ENCODE measurements at places on chromosomes 5 and 9.

- no peak for DNase-seq
Observed at GRCh38 chr9:106728860-106729259, 134.1 kb upstream of the ZNF462 start.

- no peak for DNase-seq
Observed at GRCh38 chr9:33750307-33750838, 45.0 kb upstream of the PRSS3 start.

- no peak for DNase-seq
Observed at GRCh38 chr5:68554571-68555279, 339.2 kb downstream of the PIK3R1 start.

DNA sequence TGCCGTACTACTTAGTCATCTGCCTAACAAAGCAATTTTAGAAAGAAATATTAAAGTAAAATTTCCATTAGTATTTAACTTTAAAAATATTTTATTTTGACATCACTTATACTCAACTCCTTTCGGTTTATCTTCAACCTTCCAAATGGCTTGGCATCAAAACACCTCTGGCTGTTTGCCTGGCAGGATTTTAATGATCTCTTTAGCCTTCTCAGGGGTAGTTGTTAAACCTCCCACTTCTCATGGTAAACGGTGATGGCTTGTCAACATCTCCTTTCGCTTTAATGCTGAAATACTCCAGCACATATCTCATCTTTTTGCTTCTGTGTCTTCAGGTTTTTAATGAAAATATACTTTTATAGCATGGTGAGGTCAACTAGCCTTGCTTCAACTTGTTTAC lies 747.1 kb downstream of the CETN3 start:
- DNase-seq, result no peak

DNA sequence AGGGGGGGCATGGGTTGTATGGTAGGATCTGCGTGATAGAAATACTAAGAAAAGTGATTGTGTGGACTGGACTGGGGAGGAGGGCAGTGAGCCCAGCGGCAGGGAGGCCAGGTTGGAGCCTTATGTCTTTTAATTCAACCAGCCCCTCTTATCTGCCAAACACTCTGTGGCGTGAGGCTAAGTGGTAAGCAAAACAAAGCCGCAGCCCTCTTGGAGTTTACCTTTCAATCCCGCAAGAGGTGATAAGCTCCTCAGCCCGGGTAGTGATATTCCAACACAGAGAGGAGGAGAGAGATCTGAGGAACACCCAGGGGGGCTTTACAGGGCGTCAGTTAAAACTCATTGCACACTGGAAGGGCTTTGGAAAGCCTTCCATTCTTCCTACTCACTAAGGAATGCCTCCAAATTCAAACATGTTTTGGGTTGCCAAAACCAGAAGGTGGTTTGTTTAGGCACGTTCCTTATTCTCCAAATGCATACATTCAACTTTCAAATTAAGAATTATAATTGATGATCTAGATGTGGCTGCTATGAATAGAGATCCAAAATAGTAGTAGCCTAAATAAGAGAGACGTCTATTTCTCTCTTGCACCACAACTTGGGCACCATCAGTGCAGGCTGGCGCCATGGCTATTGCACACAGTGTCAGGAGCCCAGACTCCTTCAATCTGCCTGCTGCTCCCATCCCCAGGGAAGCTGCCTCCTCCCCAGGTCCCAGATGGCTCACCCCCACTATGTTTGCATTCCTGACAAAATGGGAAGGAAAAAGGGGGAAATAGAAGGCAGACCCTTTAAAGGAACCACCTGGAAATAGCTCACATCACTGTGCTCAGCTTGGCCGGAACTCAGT lies 75.1 kb upstream of the FSTL4 start:
- no peak for DNase-seq

DNA sequence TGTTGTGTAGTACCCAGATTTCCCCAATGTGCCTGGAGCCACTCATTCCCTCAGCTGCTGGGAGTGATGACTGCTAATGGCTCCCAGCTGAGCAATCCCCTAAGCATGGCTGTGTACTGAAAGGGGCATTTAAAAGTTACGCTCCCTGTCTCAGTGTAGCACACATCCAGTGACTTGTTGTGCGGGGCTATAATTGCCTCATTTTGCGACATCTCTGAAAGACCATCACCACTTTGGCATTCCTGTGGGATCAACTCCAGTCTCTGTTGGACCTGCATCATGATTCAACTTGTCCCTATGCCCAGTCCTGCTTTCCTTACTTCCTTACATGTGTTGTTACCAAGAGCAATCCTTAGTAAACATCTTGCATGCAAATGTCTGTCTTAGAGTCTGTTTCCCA lies 201.2 kb upstream of the MPDZ start:
- DNase-seq, result no peak

DNA sequence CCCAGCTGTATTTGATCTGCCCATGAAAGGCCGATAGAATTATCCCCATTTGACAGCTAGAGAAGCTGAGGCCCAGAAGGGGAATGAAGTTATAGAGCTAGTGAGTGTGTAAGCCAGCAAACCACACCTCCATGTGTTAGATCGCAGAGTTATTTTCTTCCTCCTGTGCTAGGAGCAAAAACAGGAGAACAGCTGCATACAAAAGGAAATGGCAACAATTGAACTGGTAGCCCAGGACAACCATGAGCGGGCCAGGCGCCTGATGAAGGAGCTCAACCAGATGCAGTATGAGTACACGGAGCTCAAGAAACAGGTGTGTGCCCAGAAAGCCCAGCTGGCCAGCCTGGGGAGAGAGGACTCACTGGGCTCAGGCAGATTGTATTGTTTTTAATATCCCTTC lies 30.4 kb downstream of the RAB14 start:
- no peak for DNase-seq

DNA sequence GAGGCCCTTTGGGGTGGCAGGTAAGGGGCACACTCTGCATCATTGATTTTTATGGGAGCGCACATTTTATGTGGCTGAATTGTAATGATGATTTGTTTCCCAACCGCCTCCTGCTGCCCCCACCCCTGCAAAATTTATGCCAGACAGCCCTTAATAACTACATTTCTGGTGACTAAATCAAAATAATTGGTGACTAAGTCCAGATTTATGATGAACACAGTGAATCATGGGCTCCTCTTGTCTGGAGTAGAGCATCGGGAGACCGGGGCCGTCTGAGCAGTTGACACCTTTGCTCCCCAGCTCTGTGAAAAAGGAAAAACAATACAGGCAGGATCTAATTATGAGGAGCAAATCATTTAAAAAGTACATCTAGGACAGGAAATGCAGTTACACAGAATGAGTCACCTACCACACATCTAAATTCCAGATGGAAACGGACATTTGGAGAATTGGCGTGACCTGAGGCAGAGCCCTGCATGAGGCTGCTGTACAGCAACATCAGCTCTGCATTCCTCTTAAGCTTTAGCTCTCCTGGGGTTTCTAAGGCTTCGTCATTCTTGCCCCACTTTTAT lies 58.9 kb downstream of the DOCK2 start:
- no peak for DNase-seq

GRCh38 chr5:1800472-1801221 lies 560 bp upstream of the NDUFS6 start:
- no peak for DNase-seq

DNA sequence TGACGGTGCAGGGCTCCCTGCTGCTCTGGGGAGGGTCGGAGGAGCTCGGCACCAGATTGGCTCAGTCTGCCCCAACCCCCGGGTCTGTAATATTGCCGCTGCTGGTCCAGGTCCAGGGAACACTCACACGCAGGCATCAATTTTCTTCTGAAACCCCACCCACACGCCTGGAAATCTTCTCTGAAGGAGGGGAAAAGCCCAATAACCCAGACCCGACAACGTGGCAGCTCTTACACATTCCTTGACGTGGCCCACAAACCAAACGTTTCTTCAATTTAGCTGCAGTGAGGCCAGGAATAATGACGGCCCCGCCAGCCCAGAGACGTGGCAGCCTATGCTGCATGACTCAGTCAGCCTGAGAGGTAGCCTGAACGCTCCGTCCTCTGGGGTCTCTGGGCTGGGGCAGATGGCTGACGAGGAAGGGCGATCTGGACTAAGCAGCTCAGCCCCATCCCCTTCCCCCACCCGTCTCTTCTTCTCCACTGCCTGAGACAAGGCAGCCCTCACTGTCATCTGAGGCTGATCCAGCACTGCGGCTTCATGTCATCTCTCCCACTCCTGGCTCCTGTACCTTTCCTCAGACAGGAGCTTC lies 9.9 kb upstream of the SPARC start:
- DNase-seq, result no peak

GRCh38 chr5:40046792-40047191 lies 622.0 kb upstream of the DAB2 start:
- no peak for DNase-seq

- no peak for DNase-seq
Observed at GRCh38 chr9:134490446-134490845, 151.2 kb upstream of the COL5A1 start.

DNA sequence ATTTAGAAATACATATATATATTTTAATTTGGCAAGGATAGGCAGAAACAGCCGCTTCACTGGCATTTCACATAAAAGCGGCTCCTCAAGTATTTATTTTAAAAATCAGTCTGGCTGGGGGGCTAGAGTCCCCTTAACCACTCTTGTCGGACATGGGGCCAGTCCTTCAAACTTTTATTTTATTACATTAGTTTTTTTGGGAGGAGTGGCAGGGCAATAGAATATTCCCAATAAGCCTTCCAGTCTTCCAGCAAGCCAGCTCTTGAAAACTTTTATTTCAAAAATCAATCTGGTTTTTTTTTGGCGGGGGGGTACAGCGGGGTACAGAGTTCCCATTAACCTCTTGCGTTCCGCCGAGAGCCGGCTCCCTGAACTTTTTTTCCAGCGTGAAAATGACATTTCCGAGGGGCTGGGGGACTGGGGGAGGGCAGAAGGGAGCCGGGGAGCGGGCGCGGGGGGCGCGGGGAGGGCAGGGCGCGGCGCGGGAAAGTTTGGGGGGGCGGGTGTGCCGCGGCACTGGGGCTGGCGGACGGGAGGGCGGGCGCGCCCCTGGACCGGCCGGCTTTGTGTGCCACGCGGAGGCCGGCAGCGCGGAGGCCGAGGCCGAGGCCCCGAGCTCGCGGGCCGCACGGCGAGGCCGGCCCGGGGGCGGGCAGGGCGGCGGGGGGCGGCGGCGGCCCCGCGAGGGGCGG lies 504 bp upstream of the ZNF618 start:
- DNase-seq, result no peak

Data from activated T-helper 1 cell treated with anti-CD3 and anti-CD28 coated beads, Interleukin-2, amount 50 U/mL, for 16 hours (primary cell).